Right ventricle myocardium superior (tissue), 1 donor: ENCODE measurements at places on chromosomes 2 and 18. TPM values are rescaled to one million over a fixed set of nuclear protein-coding genes. Genes with fewer than 3 reads are reported as not detected.

- no peak for DNase-seq
These were observed 22.7 kb downstream of the TRAPPC8 start for GRCh38 chr18:31920277-31920676.

TMEM247 gene
- not detected for total RNA-seq

DNA sequence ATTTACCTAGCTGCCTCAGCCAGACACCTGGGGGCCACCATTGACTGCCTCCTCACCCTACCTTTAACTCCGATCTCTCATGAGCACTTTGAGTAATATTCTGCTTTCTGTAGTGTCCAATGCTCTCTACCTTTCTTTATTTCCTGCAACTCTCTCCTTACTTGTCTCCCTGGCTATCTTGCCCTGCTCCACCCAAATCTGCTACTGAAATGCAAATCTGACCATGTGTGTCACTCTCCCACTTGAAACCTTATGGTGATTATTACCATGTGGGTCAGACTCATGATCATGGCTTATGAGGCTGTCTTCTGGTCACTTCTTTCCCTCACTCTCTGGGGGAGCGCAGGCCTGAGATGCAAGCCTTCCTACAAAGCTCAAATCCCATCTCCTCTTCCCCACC is 83.3 kb downstream of the INSIG2 start:
- no peak for DNase-seq

DNA sequence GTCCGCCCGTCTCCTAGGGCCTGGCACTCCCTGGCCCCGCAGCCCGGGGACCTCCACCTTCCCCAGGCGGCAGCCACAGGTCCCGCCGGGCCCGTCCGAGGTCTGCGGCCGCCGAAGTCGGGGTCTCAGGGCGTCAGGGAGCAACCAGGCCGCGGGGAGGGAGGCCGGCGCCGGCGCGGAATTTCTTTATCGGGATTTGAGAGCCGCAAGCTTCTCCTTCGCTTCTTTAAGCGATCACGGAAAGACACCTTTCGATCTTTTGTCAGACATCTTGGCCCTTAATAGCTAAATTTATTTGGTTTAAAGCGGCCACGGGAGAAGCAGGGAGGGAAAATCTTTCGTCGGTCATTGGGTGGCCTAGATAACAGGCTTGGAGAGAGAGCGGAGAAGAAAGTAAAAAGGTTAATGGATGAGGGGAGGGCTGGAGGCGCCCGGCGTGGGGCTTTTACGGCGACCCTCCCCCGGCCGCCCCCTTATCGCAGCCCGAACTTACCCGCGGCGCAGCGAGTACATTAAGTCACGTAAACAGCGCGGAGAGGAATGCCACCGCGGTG is 4.3 kb upstream of the GATA6 start:
- DNase-seq, result no peak
